ENCODE measurements at places on chromosomes 11 and 22.

GRCh38 chr11:47991266-47991830 lies 11.0 kb downstream of the PTPRJ start:
- DNase-seq, result no peak

DNA sequence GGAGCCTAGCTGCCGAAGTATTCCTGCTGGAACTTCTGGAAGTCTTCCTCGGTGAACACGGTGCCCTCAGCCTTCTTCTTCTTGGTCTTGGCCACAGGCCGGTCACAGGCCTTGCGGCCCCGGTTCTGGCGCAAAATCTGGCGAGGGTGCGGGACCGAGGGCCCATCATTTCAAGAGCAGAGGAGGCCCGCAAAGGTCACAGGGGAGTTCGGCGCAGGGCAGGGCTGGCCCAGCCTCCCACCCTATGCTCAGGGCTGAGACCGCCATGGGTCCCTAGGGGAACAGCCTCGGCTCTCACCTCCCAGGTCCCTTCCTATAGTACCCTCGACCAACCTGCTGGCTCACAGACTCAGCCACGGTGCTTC lies 3.1 kb downstream of the RPS19BP1 start:
- no peak for DNase-seq

DNA sequence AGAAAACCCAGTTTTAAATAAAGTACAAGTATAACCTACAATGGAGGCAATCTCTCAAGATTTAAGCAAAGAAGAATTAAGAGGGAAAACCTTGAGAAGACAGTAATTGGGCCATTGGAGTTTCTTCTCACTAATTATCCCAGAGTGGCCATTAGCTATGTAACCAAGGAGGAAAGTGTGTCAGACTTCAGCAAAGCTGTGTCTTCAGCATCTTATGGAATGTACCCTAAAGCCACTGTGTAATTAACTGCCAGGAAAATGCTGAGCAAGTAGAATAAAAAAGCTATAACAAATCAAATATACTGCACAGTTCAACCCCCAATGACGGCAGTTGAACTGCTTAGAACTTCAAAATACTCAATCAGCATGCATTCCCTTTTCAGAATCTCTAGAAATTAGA lies 261.6 kb downstream of the TTC28 start:
- DNase-seq, result no peak

GRCh38 chr11:47104261-47104950 lies 72.3 kb downstream of the ARFGAP2 start:
- DNase-seq, result no peak

GRCh38 chr11:32161293-32161692 lies 70.4 kb downstream of the RCN1 start:
- no peak for DNase-seq

DNA sequence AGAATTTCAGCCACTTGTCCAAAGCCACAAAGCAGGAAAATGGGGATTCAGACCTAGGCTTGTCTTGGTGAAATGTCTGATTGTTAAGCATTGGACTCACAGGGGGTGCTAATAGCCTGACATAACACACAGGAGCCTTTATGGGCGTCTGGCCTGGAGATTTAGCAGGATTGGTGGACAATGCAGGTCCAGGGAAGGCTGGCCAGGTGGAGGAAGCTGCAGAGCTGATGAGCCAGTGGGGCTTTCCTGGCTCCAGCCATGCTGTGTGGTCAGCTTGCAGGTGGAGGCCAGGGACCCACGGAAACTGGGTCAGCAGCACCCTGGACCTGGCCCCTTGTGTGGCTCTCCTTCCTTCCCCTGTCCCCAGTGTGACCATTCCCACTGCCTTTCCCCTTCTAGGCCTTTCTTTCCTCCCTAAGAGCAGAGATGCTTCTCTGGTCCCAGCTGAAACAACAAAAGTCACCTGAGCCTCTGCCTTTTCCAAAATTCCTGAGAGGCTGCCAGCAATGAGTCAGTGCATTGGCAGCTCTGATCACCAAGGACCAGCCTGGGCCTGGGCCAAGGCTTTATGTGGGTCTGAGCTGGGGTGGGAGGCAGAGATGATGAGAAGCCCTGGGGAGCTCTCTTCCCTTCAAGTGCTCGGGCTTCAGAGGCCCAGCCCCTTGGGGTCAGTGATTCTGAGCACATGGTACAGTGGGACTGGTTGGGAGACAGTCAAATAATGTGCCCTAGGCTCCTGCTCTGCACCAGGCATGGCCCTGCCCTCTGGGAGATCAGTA lies 85.2 kb downstream of the CCDC81 start:
- no peak for DNase-seq

DNA sequence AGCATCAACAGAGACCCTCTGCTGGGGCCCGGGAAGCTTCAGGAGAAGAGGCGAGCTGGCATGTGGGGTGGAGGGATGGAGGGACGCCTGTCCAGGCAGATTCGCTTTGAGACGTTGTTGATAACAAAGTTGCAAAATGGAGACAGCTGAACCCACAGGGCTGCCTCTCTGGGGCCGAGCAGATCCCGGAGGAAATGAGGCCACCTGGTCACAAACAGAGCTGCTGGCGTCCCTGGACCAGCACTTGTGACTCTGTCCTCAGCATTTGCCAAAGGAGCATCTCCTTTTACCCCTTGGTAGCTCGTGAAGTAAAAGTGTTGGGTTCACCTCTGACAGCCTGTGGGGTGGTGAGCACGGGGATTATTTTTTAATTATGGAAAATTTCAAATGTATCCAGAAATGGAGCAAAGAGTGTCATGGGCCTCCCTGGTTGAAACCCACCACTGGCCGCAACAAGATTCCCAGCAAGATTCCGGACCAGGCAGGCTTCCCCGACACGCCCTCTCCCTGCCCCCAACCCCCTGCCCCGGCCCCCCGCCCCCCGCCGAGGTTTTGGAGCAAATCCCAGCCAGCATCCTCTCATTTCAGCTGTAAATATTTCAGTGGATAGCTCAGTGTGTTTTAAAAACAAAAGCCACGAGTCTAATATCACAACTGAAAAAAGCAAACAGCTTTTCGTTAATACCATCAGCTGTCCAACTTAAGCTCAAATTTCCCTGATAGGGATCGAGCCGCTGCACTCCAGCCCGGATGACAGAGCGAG lies 20.3 kb downstream of the GRAMD4 start:
- no peak for DNase-seq

Measured in stimulated activated CD4-positive, alpha-beta T cell treated with anti-CD3 and anti-CD28 coated beads, Interleukin-2, amount 100 ng/mL, for 24 hours (primary cell).